ENCODE measurements at places on chromosomes 2 and 18.

- no peak for DNase-seq
Measured at GRCh38 chr18:36128530-36128870, 640 bp downstream of the SLC39A6 start.

DNA sequence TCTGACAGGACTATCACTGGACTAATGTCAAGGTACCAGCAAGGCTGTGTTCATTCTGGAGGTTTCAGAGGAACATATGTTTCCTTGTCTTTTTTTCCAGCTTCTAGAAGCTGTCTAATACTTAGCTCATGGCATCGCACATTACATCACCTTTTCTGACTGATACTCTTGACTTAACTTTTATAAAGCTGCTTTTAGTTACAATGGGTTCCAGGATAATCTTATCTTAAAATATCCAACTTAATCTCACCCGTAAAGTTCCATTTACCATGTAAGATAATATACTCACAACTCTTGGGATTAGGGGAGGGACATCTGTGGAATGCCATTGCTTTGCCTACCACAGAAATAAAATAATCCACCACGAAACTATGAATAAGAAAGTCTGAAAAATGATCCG lies 394.2 kb downstream of the CDH19 start:
- no peak for DNase-seq

DNA sequence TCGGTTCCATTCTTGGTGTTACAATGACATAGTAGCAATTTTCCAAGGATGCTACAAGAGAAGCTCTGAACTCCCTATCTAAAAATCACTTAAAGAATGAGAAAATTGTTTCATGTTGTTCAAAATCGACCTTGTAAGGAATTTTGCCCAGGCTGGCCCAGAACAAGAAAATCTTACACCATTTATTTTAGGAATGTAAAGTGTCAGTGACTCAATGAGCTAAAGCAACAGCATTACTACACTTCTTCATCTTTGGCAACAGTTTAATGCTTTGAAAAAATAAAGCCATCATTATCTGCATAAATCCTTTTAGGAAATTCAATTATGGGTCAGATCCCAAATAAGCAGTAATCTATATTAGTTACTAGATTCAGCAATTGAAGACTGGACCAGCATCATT lies 38.6 kb downstream of the SLC25A12 start:
- DNase-seq: no peak

- DNase-seq: no peak
Measured at GRCh38 chr2:217934321-217935131, 68.3 kb downstream of the TNS1 start.

DNA sequence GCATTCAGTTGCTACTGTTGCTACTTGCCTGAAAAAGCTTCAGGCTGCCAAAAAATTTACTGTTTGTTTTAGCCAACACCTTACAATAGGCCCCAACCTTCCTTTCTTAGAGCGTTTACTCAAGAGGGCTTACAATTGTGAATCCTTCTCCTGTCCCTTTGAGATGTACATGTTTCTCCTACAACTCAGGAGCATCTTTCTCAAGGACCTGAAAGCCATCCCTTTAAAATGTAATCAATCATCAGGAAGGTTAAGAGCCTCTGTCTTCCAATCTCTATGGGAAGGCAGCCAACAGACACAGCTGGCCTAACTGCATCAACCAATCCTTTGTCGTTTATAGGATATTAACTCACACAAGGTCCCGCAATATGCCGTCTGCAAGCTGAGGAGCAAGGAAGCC lies 3.4 kb upstream of the IER3IP1 start:
- peak; percentile 68 for DNase-seq

DNA sequence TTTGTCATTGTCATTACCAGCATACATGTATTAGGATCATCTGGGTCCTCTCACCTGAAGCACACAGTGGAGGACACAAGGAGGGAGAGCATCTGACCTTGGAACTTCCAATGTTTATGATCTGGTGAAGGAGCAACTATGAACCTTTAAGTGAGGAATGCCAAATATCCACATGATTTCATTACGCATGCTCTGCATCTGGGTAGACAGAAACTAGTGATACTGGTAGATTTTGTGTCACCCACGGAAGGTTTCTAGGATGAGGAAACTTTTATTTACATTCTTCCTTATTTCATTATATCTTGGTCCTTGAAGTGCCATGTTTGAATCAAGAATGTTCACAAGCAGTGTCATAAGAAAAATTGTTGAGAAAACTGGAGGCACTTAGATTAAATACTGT lies 32.1 kb downstream of the SPC25 start:
- DNase-seq: no peak

- DNase-seq: no peak
Measured at GRCh38 chr2:196598846-196599245, 40.7 kb upstream of the CCDC150 start.

GRCh38 chr2:99593692-99594427 lies 104.0 kb upstream of the REV1 start:
- DNase-seq: no peak

DNA sequence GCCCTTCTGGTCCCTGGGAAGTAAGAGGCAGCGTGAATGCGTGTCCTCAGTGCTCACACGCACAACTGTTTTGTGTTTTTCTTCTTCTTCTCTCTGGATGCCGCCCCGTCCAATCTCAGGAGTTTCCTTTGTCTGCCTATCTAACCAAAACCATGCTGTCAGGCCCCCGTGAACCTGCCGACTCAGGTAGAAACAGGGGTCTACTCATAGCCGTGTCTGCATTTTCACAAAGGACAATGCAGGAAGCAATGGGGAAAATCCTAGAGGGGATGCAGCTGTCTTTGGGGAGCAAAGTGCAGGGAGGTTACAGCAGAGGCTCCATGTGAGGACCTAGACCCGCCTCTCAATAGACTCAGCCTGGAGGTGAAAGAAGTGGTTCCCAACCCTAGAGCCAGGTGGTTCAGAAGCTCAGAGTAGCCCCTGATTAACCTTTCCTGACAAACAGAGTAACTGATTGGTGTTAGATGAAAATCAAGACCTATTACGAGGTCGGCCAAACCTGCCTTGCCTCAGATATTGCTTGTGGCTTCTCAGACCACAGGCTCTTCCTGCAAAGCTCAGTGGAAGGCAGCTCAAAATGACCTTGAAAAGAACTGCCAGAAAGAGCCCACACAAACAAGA lies 49.3 kb downstream of the CD226 start:
- no peak for DNase-seq

- no peak for DNase-seq
Measured at GRCh38 chr2:231152800-231153557, 28.1 kb upstream of the HTR2B start.

Measured in NCI-H1105 (cell line).